CD4-positive, alpha-beta T cell (primary cell): ENCODE measurements at places on chromosomes 2 and 18.

GRCh38 chr2:201116959-201117734 lies 1.2 kb downstream of the CFLAR start:
- no peak for DNase-seq

- no peak for DNase-seq
Measured at GRCh38 chr2:111691164-111691875, 192.7 kb downstream of the ANAPC1 start.

DNA sequence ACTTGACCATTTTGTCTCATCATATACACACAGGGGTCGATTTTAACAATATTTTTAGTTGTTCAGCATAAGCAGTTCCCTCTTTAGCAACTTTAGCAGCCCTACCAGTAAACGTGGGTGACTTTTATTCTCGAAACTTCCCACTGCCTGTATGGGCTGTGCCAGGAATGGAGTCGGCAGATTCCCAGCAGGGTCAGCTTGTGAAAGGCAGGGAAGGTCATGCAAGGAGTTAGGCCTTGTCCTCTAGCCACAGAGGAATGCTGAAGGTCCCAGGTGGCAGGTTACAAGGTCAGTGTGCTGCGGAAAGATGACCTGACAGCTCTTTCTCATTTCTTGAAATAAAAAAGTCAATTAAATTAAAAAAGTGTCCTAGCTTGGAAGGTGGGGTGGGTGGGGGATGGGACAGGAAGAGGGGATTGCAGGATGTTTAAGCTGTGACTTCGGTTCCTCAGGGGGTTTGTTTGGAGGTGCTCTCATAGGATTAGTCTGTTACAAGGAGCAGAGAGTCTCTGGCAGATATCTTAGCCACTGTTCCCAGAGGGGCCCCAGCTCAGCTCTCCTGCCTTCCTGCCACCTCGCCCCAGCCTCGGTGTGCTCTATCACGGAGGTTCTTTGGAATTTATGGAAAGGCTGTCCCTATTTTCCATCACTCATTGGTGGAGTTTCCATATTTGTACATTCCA lies 21.4 kb downstream of the DRC1 start:
- DNase-seq: no peak

DNA sequence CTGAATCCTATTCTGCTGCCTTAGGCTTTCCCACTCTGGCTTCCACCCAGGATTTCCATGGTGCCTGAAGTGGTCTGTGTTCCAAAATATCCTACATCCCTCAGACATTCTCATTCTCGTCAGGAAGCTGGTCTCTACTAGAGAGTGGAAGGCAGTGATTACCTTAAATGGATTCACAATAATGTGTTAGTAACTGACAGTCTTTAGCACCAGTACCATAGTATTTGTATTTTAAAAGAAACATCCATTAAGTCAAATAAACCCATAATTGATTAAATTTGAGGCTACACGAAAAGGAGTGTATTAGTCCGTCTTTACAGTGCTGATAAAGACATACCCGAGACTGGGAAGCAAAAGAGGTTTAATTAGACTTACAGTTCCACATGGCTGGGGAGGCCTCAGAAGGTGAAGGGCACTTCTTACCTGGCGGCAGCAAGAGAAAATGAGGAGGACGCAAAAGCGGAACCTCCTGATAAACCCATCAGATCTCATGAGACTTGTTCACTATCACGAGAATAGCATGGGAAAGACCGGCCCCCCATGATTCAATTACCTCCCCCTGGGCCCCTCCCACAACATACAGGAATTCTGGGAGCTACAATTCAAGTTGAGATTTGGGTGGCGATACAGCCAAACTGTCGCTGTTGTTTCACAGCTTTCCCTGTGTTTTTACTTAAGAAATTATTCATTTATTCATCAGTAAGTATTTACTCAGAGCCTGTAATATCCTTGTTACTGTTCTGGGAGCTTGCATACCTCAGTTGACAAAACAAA lies 306.5 kb downstream of the STK39 start:
- no peak for DNase-seq

GRCh38 chr18:75472396-75472795 lies 44.9 kb upstream of the SMIM21 start:
- DNase-seq: no peak

DNA sequence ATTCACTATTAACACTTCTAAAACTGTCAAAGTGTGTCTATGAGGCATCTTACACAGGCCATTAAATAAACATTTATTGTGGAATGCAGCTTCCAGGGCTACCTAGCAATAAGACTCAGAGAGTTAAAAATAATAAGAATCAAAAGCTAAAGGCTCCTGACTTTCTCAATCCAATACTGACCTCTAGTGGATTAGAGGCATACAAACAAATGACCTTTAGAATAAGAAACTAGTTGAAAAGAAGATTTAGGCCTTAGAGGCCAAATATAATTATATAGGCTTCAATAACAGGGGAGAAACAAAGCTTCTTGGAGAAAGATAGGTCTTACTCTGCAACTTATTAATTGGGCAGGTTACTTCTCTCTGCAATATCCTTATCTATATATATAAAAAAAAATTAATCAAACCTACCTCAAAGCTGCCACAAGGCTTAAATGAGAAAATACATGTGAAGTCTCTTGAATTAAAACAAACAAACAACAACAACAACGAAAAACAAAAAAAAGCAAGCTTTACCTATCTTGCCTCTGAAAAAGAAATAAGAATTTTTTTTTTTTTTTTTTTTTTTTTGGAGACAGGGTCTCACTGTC lies 246.1 kb downstream of the EXOC6B start:
- peak; percentile 40 for DNase-seq

DNA sequence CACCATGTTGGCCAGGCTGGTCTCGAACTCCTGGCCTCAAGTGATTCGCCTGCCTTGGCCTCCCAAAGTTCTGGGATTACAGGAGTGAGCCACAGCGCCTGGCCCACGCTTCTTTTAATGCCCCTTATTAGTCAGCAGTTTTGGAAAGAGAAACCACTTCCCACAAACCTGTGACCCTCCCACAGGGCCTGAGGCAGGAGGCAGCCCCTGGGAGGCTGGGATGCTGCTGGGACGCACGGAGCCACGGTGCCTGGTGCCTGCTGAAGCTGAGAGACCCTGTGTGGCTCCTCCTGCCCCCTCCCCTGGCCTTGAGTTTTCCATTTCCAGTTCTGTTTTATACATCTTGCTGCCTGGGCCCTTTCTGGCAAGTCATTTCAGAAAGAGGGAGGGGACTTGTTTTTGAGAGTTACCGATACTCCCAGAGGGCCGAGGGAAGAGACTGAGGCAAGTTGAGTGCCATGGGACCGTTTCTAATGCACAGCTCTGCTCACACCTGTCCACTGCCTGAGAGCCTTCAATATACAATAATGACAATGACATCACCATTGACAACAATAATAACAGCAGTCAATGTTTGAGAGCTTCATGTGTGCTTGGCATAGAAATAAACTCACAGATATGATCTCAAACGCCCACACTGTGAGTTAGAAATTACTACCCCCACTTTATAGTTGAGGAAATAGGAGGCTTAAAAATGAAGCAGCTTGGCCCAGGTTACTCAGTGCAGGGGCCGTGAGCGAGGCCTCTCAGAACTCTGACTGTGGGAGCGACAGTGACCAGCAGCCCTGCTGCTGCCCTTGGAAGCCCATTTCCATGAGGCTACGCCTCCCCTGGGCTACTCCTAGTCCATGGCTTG lies 78.1 kb upstream of the YWHAQ start:
- DNase-seq: no peak

GRCh38 chr2:69211048-69211447 lies 176.0 kb downstream of the GFPT1 start:
- DNase-seq: no peak

DNA sequence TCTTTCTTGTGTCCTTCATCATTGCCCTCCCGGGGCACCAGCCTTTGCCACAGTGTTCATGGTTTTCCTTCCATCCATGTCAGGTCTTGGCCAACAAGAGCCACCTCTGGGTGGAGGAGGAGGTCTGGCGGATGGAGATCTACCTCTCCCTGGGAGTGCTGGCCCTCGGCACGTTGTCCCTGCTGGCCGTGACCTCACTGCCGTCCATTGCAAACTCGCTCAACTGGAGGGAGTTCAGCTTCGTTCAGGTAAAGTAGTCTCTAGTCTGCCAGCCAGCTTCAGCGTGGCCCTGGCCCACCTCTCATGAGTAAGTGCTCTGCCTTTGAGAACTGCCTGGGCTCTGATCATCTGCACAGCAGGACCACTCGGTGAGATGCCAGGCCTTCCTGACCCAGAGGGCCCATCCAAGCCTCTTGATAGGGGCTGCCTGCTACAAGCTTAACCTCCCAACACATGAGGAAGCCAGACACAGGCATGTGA lies 31.0 kb downstream of the STEAP3 start:
- DNase-seq: no peak

DNA sequence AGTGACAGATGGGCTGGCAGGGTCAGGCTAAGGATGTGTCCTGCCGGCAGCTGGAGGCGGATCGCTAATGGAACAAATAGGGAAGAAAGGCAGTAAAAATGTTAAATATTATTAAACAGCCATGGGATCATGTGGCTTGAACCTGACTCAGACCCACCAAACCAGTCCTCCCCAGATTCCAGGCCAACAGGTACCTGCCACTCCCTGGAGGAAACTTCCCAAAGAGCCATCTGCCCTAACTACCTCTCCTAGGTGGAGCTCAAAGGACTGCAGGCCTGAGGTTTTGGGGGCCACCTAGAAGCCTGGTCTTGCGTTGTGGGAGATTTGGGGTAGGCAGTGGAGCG lies 34.3 kb downstream of the CIB4 start:
- DNase-seq: no peak

- no peak for DNase-seq
Measured at GRCh38 chr18:35982409-35983114, 10.1 kb downstream of the RMP24 start.

DNA sequence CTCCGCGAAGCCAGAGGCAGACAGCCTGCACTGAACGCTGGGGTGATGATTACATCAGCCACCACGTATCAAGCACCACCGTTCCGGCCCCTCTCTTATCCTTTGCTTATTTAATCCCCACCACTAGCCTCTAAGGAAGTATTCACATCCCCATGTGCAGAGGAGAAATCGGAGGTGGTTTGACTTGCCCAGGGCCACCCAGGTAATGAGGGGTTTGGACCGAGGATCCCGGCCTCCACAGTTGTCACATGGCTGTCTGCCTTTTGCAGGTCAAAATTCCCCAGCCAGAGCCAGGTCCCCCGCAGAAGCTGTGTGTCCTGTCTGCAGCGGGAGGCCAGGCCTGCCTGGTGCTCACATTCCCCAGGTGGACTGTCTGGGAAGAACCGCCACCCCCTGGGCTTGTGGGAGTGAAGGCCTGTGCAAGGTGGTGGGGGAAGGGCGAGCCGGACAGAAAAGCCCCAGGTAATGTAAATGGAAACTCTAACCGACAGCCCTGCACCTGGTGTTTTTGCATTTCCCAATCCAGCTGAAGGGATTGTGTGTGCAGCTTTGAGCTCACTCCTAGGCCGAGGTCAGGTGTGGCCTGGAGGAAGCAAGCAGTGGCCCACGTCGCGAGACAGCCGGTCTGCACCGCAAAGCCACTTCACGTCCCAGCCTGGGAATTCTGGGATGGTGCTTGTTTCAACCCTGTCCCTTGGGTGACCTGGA lies 108.5 kb upstream of the ID2 start:
- DNase-seq: no peak

GRCh38 chr2:36663851-36664695 lies 32.4 kb upstream of the VIT start:
- DNase-seq: no peak

GRCh38 chr2:26471766-26472706 lies 5.9 kb downstream of the OTOF start:
- DNase-seq: no peak

GRCh38 chr18:41681138-41681880 lies 273.7 kb upstream of the PIK3C3 start:
- DNase-seq: no peak
